ENCODE measurements at places on chromosomes 2 and 18.

DNA sequence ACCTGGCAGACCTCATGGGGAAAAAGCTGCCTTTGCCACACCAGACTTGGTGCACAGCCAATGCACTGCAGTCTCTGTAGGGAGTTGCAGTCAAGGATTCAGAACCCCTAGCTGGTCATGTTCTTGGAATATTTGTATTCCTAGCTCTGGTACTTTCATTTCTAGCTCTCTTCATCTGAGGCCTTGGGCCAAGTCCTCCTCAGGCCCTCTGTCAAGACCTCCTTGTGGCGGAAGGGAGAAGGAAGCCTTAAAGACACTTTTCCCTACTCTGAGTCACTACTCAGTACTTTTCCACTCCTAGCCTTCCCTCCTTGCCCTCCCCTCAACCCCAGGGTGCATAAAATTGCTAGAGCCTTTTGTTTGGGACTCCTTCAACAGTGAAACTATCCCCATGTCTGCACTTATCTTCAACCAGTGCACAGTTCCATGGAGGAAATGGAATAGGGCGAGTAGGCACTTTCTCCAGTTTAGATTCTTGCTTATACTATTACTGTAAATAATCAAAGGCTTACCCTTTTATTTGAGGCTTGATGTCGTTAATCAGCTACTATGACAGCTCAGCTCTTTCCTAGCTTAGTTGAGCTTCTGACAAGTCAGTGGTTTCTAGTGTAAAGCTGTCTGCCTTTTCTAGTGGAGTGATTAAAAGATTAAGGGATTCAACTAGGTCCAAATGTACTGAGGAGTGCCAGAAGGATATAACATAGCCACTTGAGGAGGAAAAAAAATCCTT is 15.8 kb downstream of the M1AP start:
- DNase-seq: no peak

DNA sequence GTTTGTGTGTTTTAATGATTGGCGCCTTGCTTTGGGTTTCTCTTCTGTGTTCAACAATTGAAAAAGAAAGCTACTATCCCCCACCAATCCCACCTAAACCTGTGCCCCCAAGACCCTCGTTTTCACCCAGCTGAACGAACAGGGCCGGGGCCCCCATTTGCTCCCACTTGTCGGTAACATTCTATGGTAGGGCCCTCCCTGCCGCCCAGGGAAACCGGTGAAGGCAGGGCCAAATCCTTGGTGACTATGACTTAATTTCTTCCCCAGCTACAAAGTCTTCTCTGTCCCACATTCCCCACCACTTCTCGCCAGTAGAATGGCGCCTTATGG is 598 bp upstream of the SNRNP200 start:
- DNase-seq: no peak

DNA sequence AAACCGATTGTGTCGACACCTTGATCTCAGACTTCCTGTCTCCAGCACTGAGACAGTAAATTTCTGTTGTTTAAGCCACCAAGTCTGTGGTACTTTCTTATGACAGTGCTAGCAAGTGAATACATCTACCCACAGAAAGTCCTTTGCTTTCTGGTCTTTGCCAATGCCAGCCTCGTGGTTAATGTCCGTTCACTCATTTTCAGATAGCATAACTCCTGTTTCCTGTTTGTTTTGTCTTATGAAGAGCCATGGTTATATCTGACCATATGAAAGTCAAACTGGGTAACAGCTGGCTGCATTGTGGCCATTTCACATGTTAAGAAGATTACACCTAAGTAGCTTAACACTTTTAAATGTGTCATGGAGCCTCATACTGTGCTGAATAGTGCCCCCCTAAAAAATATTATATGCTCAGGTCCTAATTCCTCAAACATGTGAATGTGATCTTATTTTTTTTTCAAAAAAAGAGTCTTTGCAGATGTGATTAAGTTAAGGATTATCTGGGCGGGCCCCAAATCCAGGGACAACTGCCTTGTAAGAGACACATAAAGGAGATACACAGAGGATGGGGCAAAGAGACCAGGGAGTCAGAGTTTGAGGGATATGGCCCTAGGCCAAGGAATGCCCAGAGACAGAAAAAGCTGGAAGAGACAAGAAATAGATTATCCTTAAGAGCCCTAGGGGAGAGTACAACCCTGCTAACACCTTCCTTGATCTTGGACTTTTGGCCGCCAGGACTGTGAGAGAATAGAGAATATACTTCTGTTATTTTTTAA is 118.0 kb downstream of the KCNE4 start:
- no peak for DNase-seq

DNA sequence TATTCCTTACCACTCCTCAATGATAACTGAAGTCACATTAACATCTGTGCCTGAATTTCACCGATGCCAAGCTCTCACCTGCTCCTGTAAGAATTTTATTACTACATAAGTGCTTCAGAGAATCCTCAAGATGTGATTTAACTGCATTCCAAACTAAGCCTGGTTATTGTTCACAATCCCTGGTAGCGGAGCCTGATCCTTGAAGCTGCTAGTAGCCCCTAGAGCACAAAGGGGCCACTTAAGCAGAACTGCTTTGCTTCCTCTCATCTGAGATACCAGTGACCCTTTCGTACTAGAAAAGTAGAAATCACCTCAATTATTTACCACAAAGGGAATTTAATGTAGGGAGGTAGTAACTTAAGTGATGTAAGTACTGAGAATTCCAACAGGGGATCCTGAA is 529.6 kb downstream of the CPS1 start:
- DNase-seq: no peak

GRCh38 chr2:104852090-104852666 is 1.7 kb upstream of the POU3F3 start:
- DNase-seq: no peak

DNA sequence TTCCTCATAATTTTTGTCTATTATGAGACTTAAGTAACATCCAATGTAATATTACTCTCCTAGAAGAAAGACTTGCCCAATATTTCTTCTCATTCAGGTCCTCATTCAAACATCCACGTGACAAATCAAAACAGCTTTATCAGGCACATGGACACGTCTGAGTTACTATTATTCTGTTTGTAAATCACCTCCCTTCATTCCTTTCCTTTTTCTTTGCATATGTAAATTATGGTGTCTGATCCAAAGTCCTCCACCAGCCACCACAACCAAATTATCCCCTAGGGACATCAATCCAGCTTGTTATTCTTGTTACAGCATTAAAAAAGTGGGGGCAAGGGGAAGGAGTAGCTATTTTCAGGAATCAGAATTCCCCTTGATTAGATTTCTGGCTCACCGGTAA is 7.1 kb downstream of the TMEM163 start:
- no peak for DNase-seq

DNA sequence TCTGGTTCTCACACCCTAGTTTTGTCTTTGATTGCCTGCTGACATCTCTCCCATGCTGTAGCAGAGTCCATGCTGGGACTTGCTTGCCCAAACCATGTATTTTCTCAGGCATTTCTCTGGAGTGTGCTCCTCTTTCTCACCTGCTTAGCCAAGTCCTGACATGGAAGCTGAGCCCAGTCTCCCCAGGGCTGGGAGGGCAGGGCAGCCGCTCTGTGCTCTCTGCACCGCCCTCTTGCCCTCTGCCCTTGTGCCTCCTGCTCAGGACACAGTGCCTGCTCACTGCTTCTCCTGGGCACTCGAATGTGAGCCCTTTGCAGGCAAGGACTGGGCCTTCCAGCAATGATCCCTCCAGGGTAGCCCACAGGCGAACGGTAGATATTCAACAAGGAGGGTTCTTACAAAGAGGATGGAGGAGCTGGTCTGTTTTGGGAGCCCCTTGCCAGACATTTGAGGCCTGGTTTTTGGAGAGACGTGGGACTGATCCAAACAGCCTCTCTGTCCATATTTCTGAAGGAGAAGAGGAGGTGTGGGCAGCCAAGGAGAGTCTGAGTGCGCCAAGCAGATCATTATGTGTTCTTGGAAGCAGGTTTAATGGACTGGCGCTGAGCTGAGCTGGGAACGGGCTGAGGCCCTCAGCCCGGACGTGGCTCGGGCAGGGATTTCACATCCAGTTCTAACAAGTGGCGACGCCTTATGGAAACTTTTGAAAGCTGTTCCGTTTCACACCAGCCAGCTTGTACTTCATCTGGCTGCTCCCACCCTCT is 4.0 kb downstream of the SLC14A2 start:
- no peak for DNase-seq

- DNase-seq: no peak
Measured at GRCh38 chr2:159792599-159792998, 5.4 kb downstream of the CD302 start.

DNA sequence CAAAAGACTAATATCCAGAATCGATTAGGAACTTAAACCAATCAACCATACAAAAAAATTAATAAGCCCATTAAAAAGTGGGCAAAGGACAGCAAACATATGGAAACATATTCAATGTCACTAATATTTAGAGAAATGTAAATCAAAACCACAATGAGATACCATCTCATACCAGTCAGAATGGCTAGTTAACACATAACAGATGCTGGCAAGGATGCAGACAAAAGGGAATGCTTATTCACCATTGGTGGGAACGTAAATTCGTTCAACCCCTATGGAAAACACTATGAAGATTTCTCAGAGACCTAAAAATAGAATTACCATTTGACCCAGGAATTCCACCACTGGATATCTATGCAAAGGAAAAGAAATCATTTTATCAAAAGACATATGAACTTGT is 468.2 kb upstream of the ST6GAL2 start:
- no peak for DNase-seq

- DNase-seq: no peak
Measured at GRCh38 chr2:101007415-101008345, 5.6 kb downstream of the RPL31 start.

- no peak for DNase-seq
Measured at GRCh38 chr18:79902640-79903039, 48.8 kb downstream of the SLC66A2 start.

DNA sequence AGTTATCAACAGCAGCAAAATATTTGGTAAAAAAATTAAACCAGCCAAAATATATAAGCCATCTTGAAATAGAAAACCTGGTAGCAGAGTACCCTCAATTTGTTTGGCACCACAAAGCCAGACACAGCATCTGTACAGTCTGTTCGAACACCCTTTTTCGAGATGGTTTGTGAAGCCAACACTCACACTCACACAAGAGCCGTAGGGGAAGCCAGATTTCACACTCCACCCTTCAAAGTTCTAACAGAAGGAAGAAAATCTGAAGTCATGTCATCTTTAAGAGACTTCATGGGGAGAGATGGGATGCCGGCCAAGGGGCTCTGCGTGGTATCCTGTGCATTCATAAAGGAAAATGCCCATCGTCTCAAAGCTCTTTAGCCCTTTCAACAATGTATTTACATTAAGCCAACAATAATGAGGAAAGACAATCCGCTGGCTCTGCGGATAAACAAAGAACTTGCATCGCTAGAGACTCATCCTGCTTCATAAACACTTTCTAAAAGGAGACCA is 451.5 kb upstream of the CHST9 start:
- DNase-seq: no peak

DNA sequence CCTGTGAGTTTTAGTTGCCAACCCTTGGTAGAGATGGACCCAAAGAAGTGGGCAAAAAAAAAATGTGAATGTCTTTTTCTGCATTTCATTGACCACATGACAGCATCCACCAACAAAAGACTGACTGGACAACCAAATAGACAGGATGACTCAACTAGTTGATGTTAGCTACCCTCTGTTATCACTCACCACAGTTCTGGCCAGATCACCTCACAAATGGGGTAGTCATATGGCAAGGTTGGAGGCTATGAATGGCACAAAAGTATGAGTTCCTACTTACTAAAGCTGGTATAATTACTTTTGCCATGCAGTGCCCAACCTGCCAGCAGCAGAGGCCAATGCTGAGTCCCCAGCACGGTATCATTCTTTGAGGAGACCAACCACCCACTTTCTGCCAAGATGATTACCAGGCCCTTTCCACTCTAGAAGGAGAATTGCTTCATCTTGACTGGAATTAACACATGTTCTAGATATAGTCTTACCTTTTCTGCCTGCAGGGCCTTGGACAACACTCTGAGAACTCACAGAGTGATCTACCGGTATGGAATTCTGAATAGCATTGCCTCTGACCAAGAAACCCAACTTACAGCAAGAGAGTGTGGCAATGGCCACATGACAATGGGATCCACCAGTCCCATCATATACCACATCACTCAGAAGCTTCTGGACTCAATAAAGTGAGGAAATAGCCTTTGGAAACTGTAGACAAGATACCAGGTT is 20.1 kb upstream of the TCF7L1 start:
- no peak for DNase-seq

GRCh38 chr2:227834423-227834822 is 20.8 kb downstream of the CCL20 start:
- DNase-seq: no peak

DNA sequence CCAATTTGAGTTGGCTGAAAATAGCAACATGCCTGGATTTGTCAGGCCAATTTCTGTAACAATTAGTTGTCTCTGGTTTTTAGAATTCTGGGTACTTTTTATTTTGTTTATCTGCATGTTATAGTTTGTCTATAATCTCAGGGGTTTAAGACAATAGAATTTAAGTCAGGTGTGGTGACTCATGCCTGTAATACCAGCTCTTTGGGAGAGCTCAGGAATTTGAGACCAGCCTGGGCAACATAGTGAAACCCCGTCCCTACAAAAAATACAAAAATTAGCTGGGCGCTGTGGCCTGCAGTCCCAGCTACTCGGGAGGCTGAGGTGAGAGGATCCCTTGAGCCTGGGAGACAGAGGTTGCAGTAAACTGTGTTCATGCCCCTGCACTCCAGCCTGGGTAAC is 114.4 kb upstream of the GLS start:
- DNase-seq: no peak

- DNase-seq: no peak
Measured at GRCh38 chr2:25453199-25453905, 111.6 kb upstream of the DNMT3A start.

- DNase-seq: no peak
Measured at GRCh38 chr2:191329841-191330240, 84.6 kb downstream of the MYO1B start.

GRCh38 chr2:153071090-153071489 is 352.7 kb downstream of the ARL6IP6 start:
- no peak for DNase-seq

DNA sequence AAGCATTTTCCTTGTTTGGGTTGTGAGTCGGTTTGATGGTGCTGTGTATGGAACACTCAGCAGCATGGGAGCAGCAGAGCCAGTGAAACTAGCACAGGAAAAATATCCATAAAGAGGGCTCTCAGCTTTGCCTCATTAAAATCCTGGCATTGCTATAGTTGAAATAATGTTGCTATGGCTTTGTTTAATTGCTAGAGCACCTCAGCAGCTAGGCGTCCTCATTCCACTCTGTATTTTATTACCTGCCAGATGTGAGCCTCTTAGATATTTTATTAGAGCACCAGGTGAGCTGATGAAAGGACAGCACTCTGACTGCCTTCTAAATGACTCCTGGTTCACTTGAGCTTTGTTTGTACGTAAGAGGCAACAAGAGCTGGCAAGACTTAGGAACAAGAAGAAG is 232.4 kb downstream of the MTX2 start:
- DNase-seq: no peak

- no peak for DNase-seq
Measured at GRCh38 chr2:37349231-37349860, 4.9 kb downstream of the QPCT start.

DNA sequence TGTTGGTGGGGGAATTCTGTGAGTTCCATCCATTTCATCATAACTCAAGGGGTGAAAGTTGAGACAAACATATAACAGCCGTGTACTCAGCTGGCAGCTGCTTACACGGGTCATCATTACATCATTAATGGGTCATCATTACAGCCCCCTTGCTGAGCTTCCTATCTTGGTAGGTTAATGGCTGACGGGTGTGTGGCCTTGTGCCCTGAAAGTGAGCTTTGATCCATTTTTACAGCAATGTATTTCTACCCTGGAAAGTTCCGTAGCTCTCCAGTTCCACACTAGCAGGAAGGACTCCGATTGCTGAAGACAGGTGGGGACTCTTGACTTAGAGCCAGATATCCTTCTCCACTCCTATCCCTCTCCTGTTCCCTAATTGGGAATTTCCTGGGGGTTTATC is 105.2 kb upstream of the DLX2 start:
- DNase-seq: no peak

Data from stimulated activated CD8-positive, alpha-beta memory T cell treated with anti-CD3 and anti-CD28 coated beads, Interleukin-7, amount 100 ng/mL, for 24 hours (primary cell).